Stimulated activated CD8-positive, alpha-beta memory T cell treated with anti-CD3 and anti-CD28 coated beads, Interleukin-4, amount 100 ng/mL, for 4 hours (primary cell): ENCODE measurements at places on chromosomes 4 and X.

- no peak for DNase-seq
Measured at GRCh38 chrX:54991706-54992105, 2.3 kb downstream of the PFKFB1 start.

DNA sequence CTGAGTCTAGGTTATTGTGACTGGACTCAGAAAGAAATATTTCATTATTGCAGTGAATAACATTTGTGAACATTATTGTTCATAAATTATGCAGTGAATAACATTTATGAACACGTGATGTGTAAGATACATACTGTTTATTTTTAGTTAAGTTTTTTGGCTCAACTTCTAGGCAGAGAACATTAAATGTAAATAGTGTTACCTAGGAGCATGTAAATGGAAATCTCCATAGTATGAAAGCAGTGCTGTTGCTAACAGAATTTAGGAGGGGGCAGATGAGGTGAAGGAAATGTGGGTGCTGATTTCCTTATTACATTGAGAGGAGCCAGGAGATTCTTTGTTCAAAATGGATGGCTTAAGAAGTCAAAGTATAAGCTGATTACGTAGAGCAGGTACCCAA, 45.0 kb downstream of the HTT start:
- DNase-seq: no peak

DNA sequence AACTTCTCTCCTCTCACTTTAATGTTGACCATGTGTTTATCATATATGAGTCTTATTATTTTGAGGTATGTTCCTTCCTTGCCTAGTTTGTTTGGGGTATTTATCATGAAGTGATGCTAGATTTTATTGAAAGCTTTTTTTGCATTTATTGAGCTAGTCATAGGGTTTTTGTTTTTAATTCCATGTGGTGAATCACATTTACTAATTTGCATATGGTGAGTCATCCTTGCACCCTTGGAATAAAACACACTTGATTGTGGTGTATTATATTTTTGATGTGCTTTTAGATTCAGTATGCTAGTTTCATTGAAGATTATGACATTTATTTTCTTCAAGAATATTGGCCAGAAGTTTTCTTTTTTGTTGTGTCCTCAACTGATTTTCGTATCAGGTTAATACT, 464.6 kb downstream of the PCDH18 start:
- no peak for DNase-seq

DNA sequence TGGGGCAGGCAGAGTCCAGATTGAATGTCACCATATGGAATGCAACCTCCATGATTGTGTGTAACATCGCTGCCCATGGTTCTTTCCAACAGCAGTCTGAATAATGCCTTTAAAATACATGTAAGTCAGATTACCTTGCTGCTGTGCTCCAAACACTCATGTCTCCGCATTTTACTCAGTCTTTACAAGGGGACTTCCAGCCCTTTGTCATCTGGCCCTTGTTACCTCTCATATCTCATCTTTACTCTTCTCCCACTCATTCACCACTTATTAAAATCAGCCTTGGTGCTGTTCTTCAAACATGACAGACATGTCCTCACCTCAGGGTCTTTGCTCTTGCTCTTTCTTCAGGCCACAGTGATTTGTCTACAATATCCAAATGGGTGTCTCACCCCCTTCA, 200.4 kb upstream of the GYPA start:
- DNase-seq: no peak

DNA sequence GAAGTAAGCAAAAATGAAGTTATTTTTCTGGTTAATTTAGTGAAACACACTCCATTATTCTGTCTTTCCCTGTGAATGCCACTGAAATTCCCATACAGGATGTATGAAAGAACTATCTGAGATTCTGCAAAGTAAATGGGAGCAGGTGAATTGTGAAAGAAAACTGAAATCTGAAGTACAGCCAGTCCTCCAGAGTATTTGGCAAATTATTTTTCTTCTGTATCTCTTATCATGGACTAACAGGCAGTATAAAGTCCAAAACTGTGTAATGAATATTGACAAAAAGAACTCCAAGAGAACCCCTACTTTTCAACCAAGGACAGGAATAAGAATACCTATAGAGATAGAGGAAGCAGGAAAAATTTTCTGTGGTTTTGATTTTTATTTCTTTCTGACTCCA, 40.8 kb upstream of the AR start:
- DNase-seq: no peak

GRCh38 chr4:56505269-56506130, at the start of gene ARL9:
Gene ARL9 (plus strand): TSS chr4:56505791. CDS start chr4:56505863, 72 bp downstream.
- DNase-seq: peak; percentile 15

GRCh38 chrX:152897222-152898131, at the start of gene ZNF185:
Gene ZNF185 (plus strand): TSS chrX:152898067. CDS start chrX:152914490, 16,423 bp downstream.
- no peak for DNase-seq
